GM23248 (cell line): ENCODE measurements at places on chromosomes 4 and X. TPM values are rescaled to one million over a fixed set of nuclear protein-coding genes. Genes with fewer than 3 reads are reported as not detected.

LUZP4 gene
- not detected in 2 replicates for total RNA-seq

MAGEA9B gene
- not detected in 2 replicates for total RNA-seq

F9 gene
- not detected in 2 replicates for total RNA-seq

SSX2 gene
- not detected in 2 replicates for total RNA-seq

UCP1 gene
- total RNA-seq: not detected in 2 replicates
